Posterior cingulate gyrus (tissue), 11 donors: ENCODE measurements at places on chromosomes 2 and 18.

GRCh38 chr18:3995476-3996102, 459.5 kb downstream of the DLGAP1 start:
- DNase-seq = no peak

DNA sequence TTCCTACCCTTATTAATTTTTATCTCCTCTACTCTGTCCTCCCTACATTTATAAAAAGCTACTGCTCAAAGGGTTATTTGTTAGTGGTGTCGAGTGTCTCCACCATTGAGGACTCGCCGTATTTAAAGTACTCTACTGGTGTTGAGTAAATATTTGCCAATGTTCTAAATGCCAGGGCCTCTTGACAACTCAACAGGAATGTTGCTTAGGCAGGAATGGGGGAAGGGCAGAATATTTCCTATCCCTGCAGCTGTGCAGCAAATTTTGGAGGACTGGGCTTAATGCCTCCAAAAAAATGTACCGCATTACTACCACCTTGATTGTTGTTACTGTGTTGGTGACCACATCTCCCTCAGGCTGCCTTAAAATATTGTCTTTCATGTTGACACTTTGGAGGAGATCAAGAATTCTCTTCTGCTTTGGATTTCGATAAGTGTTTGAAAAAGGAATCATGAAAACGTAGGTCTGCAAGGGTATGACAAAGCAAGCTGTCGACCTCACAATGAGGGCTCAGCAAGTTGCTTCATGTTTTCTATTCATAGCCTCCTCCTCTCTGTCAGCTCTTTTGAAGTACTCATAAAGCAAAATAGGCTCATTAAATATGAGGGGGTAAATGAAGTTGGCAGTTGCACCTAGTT, 84.3 kb downstream of the EFEMP1 start:
- no peak for DNase-seq

DNA sequence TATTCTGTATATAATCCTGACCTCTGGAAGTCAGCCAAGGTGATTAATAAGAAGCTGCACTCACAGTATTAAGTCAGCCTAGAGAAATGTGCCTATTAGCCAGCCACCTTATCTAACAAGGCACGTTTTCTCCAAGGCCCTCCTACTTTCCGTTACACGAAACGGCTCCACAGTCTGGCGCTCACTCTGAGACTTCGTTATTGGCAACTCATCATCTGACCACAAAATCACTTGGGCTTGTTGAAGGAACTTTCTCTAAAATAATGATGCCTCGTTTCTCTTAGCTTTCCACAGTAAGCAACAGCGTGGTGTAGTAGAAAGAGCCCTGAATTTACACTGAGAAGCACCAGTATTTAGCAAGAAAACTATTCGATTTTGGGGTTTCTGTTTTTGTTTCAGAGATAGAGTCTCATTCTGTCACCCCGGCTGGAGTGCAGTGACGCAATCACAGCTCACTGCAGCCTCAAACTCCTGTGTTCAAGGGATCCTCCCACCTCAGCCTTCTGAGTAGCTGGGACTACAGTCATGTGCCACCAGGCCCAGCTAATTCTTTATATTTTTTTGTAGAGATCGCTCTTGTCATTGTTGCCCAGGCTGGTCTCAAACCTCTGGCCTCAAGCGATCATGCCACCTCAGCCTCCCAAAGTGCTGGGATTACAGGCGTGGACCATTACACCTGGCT, 53.6 kb upstream of the SLC14A1 start:
- no peak for DNase-seq

- DNase-seq = peak; percentile 34
Measured at GRCh38 chr2:176096986-176097819, 2.4 kb upstream of the HOXD12 start.
